ENCODE measurements at places on chromosomes 5 and 9.

- no peak for DNase-seq
Measured at GRCh38 chr5:34708777-34709176, 52.6 kb downstream of the RAI14 start.

GRCh38 chr5:151961557-151961956, 36.9 kb upstream of the GLRA1 start:
- DNase-seq, result no peak

GRCh38 chr5:150710165-150710564, 9.3 kb upstream of the RBM22 start:
- no peak for DNase-seq

- DNase-seq, result no peak
Measured at GRCh38 chr5:45521067-45521466, 175.1 kb downstream of the HCN1 start.

- no peak for DNase-seq
Measured at GRCh38 chr5:147303251-147303650, 68.4 kb downstream of the STK32A start.

GRCh38 chr9:29882767-29883166, 2309.5 kb upstream of the C9orf72 start:
- no peak for DNase-seq

DNA sequence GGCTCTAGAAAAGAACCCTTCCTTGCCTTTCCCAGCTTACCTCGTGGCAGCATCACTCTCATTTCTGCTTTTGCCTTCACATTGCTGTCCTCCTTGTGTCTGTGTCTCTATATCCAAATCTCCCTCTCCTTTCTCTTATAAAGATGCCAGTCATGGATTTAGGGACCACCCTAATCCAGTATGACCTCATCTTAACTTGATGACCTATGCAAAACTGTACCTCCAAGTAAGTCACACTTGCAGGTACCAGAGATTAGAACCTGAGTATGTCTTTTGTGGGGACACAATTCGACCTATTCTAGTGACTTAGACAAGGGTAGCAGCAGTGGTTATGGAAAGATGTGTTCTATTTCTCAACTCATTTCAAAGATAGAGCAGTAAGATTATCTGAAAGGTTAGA, 160.1 kb downstream of the HMHB1 start:
- no peak for DNase-seq

DNA sequence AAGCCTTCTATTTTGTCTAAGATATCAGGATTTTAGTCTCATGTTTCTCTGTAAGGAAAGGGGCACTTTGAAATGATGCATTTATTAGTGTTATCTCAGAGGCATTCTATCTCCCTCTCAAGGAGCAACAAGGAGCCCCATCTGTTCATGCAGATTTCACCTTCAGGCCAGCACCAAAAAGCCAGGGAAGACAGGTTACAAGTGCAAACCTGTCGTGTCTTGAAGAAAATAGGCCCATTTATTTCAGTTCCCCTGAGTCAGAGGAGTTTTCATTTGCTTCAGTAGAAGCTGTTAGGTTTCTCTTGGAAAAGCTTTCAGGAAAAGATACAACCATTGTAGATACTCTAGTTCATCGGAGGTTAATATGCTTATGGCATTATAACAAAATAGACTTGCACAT, 97.2 kb downstream of the SPOCK1 start:
- no peak for DNase-seq

- no peak for DNase-seq
Measured at GRCh38 chr5:157516626-157517325, 56.8 kb downstream of the NIPAL4 start.

DNA sequence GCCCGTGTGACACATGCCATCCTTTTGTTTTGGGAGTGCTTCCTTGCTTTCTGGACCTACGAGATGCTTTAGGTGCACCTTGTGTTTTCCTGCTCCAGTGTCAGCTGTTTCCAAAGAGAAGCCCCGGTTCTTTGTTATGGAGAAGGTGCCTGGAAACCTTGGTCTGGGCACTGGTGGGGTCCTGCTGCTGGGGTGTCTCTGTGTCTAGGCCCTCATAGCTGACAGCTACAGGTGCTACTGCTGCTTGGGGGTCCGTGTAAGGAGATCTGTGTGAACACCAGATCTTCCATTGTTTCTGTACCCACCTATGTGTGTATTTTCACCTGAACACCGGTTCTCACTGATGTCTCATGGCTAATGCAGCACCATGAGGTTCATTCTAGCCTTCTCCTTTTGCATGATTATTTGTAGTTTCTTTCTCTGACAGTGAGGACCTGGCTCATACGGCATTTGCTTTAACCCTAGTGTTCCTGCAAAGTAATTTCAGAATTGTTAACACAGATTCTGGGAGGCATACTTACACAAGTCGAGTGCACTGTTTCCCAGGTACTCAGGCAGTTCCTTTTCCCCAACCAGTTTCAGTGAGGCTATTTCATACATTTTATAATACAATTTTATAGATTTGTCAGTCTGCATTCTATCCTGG, 13.2 kb upstream of the FAM120AOS start:
- no peak for DNase-seq

- DNase-seq, result no peak
Measured at GRCh38 chr5:159944056-159944600, 27.8 kb downstream of the ADRA1B start.

DNA sequence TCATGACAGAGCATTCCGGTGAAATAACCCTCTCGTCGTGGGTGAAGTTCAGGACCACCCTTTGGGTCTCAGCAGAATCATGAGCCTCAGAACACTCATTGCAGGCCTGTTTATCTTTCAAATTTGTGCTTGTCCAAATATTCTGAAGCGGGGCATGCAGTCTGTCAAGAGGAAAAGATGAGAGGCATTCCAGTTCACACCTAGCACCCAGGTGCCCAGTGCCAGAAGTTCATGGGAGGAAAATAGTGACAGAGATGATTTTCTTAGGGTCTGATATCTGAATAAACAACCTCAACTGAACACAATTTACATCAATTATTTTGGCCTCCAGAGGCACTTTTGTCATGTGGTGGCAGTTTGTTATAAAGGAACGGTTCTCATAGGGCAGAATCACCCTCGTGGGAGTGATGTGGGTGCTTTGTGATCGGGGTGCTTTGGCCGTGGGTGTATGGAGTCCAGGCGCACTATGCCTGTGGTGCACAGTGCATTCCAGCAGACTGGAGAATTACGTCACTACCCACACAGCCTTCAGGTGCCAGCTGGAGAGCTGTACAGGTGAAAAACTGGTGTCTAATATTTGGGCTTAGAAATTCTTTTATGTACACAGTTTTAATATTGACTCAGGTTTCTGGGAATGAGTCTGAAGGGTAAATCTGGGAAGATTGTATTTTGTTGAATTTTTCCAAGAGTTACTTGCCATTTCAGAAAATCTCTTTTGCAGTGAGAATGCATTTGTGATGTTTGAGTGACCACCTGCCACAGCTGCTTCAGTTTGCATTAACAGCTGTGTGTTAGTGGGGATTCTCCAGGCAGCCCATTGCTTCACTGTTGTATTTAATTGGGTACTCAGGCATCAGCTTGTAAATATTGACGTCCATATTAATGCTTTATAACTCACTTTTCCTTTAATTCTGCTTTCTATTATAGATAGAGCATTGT, 289.3 kb downstream of the FANCC start:
- DNase-seq, result no peak

All from SHP77 treated with DMSO at 0.1 percent for 48 hours (cell line).